Chondrocyte (in vitro differentiated cells): ENCODE measurements at places on chromosomes 13 and 19. TPM values are rescaled to one million over a fixed set of nuclear protein-coding genes. Genes with fewer than 3 reads are reported as not detected.

DNA sequence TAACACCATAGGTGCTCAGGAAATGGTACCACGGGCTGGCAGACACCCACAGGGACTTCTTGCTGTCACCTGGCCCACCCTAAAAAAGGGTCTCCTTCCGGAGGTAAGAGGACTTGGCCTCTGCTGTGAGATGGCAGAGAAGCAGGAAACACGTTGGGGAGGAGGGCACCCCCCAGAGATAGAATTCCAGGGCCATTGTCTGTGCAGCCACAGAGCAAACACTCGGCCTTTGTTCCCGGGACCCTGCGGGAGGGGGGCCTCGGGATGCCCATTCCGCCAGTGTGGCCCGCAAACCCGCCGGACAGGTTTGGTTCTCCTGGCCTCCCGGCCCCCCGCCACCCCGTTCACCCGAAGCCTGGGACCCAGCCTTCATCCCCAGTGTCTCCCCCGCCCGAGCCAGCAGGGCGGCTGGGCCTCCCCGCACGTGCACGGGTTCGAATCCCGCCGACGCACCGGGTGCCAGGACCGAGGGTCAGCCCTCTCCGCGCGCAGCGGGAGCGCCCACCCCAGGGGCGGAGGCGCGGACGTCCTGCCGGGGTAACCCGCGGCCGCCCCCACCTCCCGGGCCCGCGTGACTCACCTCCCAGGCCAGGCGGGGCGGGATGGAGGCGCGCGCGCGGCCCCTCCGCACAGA is 714 bp downstream of the PLPP2 start:
- no peak overlapping the region for H3K27ac ChIP-seq
- H3K36me3 ChIP-seq = no peaks in the 10 kb centered on the region
- peaks cover 22% of the 10 kb centered on the region for H3K4me1 ChIP-seq
- H3K4me3 ChIP-seq = peak overlapping the region; percentile 40
- DNase-seq = no peak

The ANGPTL8 gene
- total RNA-seq = not detected in 3 replicates

The CRLF1 gene
- 13.2 to 21.9 TPM (median 15.3 TPM) in 3 replicates for total RNA-seq

DNA sequence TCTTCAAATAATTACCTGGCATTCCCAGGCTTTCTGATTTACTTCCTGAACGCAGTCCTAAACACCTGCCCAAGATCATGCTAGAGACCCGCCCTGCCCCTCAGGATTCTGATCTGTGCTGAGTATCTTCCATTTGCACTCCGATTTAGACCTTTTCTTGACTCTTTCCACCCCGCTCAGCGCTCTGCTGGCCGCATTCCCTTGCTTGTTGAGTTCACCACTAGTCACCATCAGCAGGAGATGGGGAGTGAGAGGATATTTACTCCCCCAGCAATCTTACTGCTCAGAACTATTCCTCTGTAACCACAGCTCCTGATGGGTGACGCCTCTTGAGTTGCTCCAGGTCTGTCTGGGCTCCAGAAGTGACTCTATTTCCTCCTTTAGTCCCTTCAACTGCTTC is 419.4 kb upstream of the MIR17HG start:
- no peak for DNase-seq
- H3K36me3 ChIP-seq = no peaks in the 10 kb centered on the region
- H3K27ac ChIP-seq = no peak overlapping the region
- H3K4me3 ChIP-seq = no peak overlapping the region

GRCh38 chr13:104837756-104838155 is 1697.7 kb downstream of the EFNB2 start:
- H3K27ac ChIP-seq = no peak overlapping the region
- no peak for DNase-seq
- H3K4me3 ChIP-seq = no peak overlapping the region
- no peaks in the 10 kb centered on the region for H3K27me3 ChIP-seq

DNA sequence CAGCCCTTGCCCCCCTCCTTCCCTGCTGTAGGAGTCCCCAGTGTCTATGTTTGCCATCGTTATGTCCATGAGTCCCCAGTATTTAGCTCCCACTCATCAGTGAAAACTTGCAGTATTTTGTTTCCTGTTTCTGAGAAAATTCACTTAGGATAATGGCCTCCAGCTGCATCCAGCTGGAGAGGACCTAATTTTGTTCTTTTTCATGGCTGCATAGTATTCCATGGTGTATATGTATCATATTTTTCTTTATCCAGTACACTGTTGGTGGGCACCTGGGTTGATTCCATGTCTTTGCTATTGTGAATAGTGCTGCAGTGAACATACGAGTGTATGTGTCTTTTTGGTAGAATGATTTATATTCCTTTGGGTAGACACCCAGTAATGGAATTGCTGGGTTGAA is 18.0 kb upstream of the POP4 start:
- no peaks in the 10 kb centered on the region for H3K4me1 ChIP-seq
- H3K27ac ChIP-seq = no peak overlapping the region
- no peaks in the 10 kb centered on the region for H3K36me3 ChIP-seq
- no peak for DNase-seq
- H3K4me3 ChIP-seq = no peak overlapping the region
- peaks cover 50% of the 10 kb centered on the region for H3K27me3 ChIP-seq

DNA sequence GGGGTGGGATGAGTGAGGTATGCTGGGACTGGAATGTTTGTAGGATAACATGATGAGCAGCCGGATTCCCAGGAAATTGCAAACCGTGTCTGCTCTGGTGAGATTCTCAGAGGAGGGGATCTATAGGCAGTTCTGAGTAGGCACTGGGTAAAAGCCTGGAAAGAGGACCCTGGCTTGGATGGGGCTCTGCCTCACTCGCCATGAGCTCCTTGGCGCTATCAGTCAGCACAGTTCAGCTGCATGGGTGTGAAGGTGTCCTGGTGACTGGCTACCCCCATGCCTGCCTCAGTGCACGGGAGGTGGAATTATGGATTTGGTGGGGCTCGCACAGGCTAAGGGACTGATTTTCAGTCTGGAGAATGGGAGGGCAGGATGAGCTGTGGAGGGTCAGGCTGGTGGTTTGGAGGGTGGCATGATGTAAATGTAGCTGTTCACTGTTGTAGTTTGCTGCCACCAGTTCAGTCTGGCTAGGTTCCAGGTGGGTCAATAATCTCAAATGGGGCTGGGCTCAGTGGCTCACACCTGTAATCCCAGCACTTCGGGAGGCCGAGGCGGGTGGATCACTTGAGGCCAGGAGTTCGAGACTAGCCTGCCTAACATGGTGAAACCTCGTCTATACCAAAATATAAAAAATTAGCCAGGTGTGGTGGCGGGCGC is 9.2 kb upstream of the ZNF627 start:
- H3K4me3 ChIP-seq = no peak overlapping the region
- H3K27ac ChIP-seq = peak overlapping the region; percentile 36
- no peaks in the 10 kb centered on the region for H3K27me3 ChIP-seq
- H3K36me3 ChIP-seq = no peaks in the 10 kb centered on the region

GRCh38 chr13:99722338-99722818 is 221.1 kb downstream of the TM9SF2 start:
- H3K27me3 ChIP-seq = no peaks in the 10 kb centered on the region
- no peak overlapping the region for H3K27ac ChIP-seq
- peaks cover 2% of the 10 kb centered on the region for H3K36me3 ChIP-seq
- no peak for DNase-seq

DNA sequence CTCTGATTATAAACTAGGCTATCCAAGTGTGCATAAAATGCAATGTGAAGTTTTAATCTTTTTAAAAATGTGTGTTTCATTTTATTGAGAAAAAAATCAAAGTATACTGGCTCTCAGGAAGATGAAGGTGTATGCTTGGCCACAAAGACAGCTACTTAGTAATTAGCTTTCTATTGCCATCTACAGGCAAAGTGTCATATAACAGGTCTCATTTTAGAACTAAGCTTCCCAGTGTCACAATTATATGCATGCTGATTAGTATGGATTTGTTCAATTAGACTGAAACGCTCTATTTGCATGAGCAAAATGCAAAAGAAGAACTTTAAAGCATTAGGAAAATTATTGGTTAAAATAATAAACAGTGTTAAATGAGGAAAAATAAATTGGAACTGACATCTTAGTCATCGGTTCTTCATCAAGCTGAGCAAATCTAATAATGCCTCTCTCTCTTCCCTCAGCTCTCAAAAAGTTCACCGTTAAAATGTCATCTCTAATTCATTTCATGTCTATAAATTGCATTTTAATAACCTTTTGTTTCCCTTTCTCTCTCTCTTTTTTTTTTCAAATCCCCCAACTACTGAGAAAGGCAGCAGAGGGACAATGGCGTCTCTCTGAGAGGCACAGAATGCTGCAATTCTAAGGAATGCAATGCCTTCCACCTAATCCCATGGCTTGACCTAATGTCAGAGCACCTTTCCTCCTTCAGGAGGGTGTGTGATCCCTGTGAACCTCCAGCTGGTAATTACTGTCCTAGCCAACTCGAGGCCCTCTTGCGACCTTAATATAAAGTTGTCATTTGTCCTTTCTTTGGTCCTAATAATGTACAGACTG is 313.1 kb upstream of the MAB21L1 start:
- peaks cover 17% of the 10 kb centered on the region for H3K4me1 ChIP-seq
- no peak for DNase-seq
- H3K4me3 ChIP-seq = no peak overlapping the region

The F7 gene
- 0.34 to 0.85 TPM (median 0.60 TPM) in 3 replicates for total RNA-seq

The TRMT1 gene
- total RNA-seq = 25.4 to 35.8 TPM (median 28.9 TPM) in 3 replicates

- H3K27ac ChIP-seq = no peak overlapping the region
- DNase-seq = no peak
- H3K27me3 ChIP-seq = no peaks in the 10 kb centered on the region
- H3K36me3 ChIP-seq = no peaks in the 10 kb centered on the region
Observed at GRCh38 chr19:13209484-13210338, 59.5 kb downstream of the IER2 start.

DNA sequence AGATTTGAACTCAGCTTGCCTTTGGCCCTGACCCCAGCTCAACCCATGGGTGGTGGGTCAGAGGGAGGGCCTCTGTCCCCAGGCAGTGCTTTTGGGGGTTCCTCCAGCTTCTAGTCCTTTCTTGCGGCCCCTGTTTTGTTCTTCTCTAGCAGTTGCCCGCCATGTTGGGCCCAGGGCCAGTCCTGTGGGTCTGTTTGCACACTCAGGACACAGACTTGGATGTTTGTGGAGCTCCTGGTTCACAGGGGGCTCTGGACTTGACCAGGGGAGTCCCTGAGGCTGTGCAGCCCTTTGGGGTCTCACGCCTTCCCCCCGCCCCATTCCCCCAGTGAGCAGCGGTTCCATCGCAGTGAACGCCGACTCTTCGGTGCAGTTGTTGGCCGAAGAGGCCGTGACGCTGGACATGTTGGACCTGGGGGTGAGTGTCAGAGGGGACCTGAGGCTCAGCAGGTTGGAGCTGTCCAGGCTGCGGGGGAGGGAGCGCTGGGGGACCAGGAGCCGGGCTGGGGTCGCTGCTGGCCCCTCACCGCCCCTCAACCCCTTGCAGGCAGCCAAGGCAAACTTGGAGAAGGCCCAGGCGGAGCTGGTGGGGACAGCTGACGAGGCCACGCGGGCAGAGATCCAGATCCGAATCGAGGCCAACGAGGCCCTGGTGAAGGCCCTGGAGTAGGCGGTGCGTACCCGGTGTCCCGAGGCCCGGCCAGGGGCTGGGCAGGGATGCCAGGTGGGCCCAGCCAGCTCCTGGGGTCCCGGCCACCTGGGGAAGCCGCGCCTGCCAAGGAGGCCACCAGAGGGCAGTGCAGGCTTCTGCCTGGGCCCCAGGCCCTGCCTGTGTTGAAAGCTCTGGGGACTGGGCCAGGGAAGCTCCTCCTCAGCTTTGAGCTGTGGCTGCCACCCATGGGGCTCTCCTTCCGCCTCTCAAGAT is 2.5 kb downstream of the ATP5F1D start:
- no peaks in the 10 kb centered on the region for H3K27me3 ChIP-seq
- peaks cover 27% of the 10 kb centered on the region for H3K4me1 ChIP-seq
- H3K4me3 ChIP-seq = peak overlapping the region; percentile 60
- peak overlapping the region; percentile 89 for H3K27ac ChIP-seq
- DNase-seq = no peak

DNA sequence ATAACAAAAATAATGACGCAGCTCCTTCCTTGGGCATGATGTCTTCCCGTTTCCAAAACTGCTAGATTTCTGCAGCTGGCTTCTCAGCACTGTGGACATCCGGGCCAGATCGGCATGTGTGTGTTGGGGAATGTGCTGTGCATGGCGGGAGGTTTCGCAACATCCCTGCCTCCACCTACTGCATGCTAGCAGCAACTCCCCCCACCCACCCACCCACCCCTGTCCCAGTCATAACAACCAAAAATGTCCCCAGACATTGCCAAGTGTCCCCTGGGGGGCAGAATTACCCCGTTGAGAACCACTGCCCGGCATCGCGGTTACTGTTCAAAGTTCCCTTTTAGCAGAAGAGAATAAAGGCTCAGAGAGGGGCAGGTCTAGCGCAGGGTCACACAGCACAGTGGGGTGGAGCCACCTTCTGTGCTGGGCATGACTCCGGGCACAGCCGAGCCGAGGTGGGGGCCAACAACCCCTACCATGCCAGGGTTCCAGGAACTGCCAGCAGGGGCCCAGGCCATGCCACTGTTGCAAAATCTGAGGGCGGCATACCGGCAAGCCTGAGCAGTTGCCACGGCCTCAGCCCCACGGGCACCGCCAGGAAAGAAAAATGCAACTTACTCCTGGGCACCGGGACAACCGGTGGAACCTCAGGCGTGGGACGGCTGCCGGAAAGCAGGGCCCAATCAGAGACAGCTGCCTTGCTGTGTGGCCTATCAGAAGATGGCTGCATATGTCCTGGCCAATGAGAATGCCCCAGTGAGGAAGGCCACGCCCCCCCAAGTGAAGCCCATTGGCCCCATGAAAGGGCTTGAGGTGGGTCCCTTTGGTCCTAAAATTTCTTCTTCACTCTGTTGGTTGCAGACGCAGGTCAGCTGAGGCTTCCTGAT is 22.5 kb upstream of the NFIC start:
- H3K4me3 ChIP-seq = no peak overlapping the region
- no peak for DNase-seq
- no peaks in the 10 kb centered on the region for H3K27me3 ChIP-seq
- H3K4me1 ChIP-seq = peaks cover 30% of the 10 kb centered on the region
- H3K27ac ChIP-seq = peak overlapping the region; percentile 77

- H3K36me3 ChIP-seq = peaks cover 14% of the 10 kb centered on the region
- no peaks in the 10 kb centered on the region for H3K4me1 ChIP-seq
- DNase-seq = no peak
- H3K27ac ChIP-seq = no peak overlapping the region
- no peaks in the 10 kb centered on the region for H3K27me3 ChIP-seq
Observed at GRCh38 chr19:18131841-18132596, 20.9 kb upstream of the PIK3R2 start.
